A549 treated with ZK216348 at 1 μM for 4 hours (cell line): ENCODE measurements at places on chromosomes 16 and 17. TPM values are rescaled to one million over a fixed set of nuclear protein-coding genes. Genes with fewer than 3 reads are reported as not detected.

Gene GJC1
- 23.1 to 35.8 TPM (median 29.3 TPM) in 5 replicates for total RNA-seq

Gene PYCARD
- total RNA-seq, result 22.6 to 44.7 TPM (median 37.8 TPM) in 5 replicates

Gene AGRP
- total RNA-seq, result not detected in 5 replicates

Gene CCP110
- 5.9 to 10.3 TPM (median 9.1 TPM) in 5 replicates for total RNA-seq

Gene CDK5R1
- total RNA-seq, result 3.6 to 4.2 TPM (median 3.8 TPM) in 5 replicates

Gene CTU2
- 18.2 to 34.2 TPM (median 33.0 TPM) in 5 replicates for total RNA-seq

Gene CHST4
- not detected in 5 replicates for total RNA-seq

Gene SLC5A10
- total RNA-seq, result 0.18 to 0.52 TPM (median 0.28 TPM) in 5 replicates

Gene GNAO1
- total RNA-seq, result 0.36 to 1.0 TPM (median 0.49 TPM) in 5 replicates

Gene BCAR1
- 48.1 to 121 TPM (median 108 TPM) in 5 replicates for total RNA-seq

Gene MT3
- 0.64 to 0.68 TPM in 2 of 5 replicates, not detected in the others for total RNA-seq

Gene RPS2
- 2,814 to 5,362 TPM (median 5,215 TPM) in 5 replicates for total RNA-seq

Gene MRC2
- total RNA-seq, result 25.8 to 66.0 TPM (median 53.9 TPM) in 5 replicates

Gene CHST6
- total RNA-seq, result 0.13 to 0.22 TPM (median 0.15 TPM) in 4 of 5 replicates, not detected in the other

Gene TIMM22
- 23.0 to 30.3 TPM (median 28.3 TPM) in 5 replicates for total RNA-seq

Gene SLC38A8
- total RNA-seq, result not detected in 5 replicates

Gene DUXB
- not detected in 5 replicates for total RNA-seq

Gene ARL16
- total RNA-seq, result 42.5 to 51.4 TPM (median 49.4 TPM) in 5 replicates

Gene GRIN2A
- total RNA-seq, result 0.14 to 0.31 TPM in 2 of 5 replicates, not detected in the others

Gene FNDC8
- 0.11 TPM in 1 of 5 replicates, not detected in the others for total RNA-seq

Gene HEATR9
- total RNA-seq, result not detected in 5 replicates

Gene CDT1
- 16.4 to 34.7 TPM (median 30.6 TPM) in 5 replicates for total RNA-seq

Gene TEKT5
- not detected in 5 replicates for total RNA-seq

Gene ARL5C
- not detected in 5 replicates for total RNA-seq

Gene CCL7
- 0.65 TPM in 1 of 5 replicates, not detected in the others for total RNA-seq

Gene TMEM220
- total RNA-seq, result 1.4 to 4.1 TPM (median 2.5 TPM) in 5 replicates

Gene OSGIN1
- 20.4 to 40.0 TPM (median 24.5 TPM) in 5 replicates for total RNA-seq

Gene KRTAP4-1
- total RNA-seq, result 0.32 TPM in 1 of 5 replicates, not detected in the others

Gene P2RX1
- 0.05 TPM in 1 of 5 replicates, not detected in the others for total RNA-seq

Gene VASN
- total RNA-seq, result 3.7 to 6.9 TPM (median 6.2 TPM) in 5 replicates

Gene RGS11
- total RNA-seq, result 2.2 to 7.1 TPM (median 4.4 TPM) in 5 replicates

Gene TBX2
- 3.5 to 7.0 TPM (median 6.9 TPM) in 5 replicates for total RNA-seq

Gene SPATA32
- 0.11 to 0.41 TPM (median 0.19 TPM) in 5 replicates for total RNA-seq

Gene PLK1
- 160 to 173 TPM (median 168 TPM) in 5 replicates for total RNA-seq

Gene ARHGAP44
- total RNA-seq, result 2.1 to 3.3 TPM (median 2.9 TPM) in 5 replicates

Gene DNAH9
- not detected in 5 replicates for total RNA-seq

Gene STX1B
- 1.6 to 2.9 TPM (median 1.8 TPM) in 5 replicates for total RNA-seq

Gene SLC35G6
- not detected in 5 replicates for total RNA-seq

Gene RND2
- total RNA-seq, result 0.13 to 0.25 TPM (median 0.16 TPM) in 4 of 5 replicates, not detected in the other

Gene TP53TG3C
- total RNA-seq, result 0.43 TPM in 1 of 5 replicates, not detected in the others

Gene RNF135
- 22.3 to 26.7 TPM (median 24.3 TPM) in 5 replicates for total RNA-seq

Gene SHMT1
- total RNA-seq, result 36.0 to 48.0 TPM (median 45.4 TPM) in 5 replicates

Gene SLFN12
- total RNA-seq, result 0.14 to 0.27 TPM in 2 of 5 replicates, not detected in the others

Gene NACA2
- not detected in 5 replicates for total RNA-seq

Gene CDH13
- total RNA-seq, result not detected in 5 replicates

Gene CEP112
- total RNA-seq, result 6.1 to 8.2 TPM (median 7.2 TPM) in 5 replicates

Gene MFAP4
- not detected in 5 replicates for total RNA-seq

Gene CDC27
- total RNA-seq, result 69.0 to 95.8 TPM (median 84.3 TPM) in 5 replicates

Gene LHX1
- total RNA-seq, result 1.2 to 3.0 TPM (median 2.0 TPM) in 5 replicates

Gene CDRT4
- 0.49 to 0.95 TPM (median 0.58 TPM) in 4 of 5 replicates, not detected in the other for total RNA-seq

Gene ZNF423
- total RNA-seq, result 0.07 to 0.31 TPM (median 0.14 TPM) in 5 replicates

Gene NPIPA2
- 0.84 to 2.0 TPM (median 1.3 TPM) in 5 replicates for total RNA-seq

Gene CCDC78
- 4.1 to 7.1 TPM (median 6.2 TPM) in 5 replicates for total RNA-seq

Gene CLEC18B
- 0.12 to 0.84 TPM (median 0.27 TPM) in 5 replicates for total RNA-seq

Gene NTN3
- 0.12 TPM in 1 of 5 replicates, not detected in the others for total RNA-seq

Gene PITPNM3
- total RNA-seq, result 1.8 to 3.0 TPM (median 2.2 TPM) in 5 replicates
